ENCODE measurements at places on chromosomes 7 and 10.

- H3K36me3 ChIP-seq = no peaks in the 10 kb centered on the region
- H3K4me3 ChIP-seq = no peak overlapping the region
- H3K27me3 ChIP-seq = no peaks in the 10 kb centered on the region
- no peak overlapping the region for H3K27ac ChIP-seq
- no peaks in the 10 kb centered on the region for H3K4me1 ChIP-seq
These were observed 259.4 kb upstream of the SORCS1 start for GRCh38 chr10:107423903-107424302.

DNA sequence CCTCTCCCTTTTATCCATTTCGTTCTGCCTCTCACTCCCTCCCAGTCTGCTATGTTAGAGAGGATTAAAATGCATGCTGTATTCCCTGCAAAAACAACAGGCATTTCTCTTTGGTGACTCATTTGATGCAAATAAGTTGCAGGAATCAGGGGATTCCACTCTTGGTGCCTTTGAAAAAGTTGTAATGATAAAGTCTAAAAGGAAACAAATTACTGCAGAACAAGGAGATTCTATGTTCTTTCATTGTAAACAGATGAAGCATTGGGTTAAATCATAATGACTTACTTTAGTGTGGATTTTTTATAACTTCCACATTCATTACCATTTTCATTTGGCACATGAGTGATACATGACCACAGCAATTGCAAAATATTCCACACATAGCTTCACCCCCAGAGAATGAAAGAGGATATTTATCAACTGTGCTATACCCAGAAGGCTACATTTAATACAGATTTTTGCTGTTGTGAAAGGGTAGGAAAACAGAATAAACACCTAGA, 33.4 kb upstream of the ABLIM1 start:
- H3K4me3 ChIP-seq = no peak overlapping the region
- no peaks in the 10 kb centered on the region for H3K36me3 ChIP-seq
- DNase-seq = no peak
- peaks cover 12% of the 10 kb centered on the region for H3K4me1 ChIP-seq
- peaks cover 17% of the 10 kb centered on the region for H3K27me3 ChIP-seq

GRCh38 chr7:88218429-88218745, 1.5 kb downstream of the SRI start:
- H3K36me3 ChIP-seq = peaks cover 38% of the 10 kb centered on the region
- peak overlapping the region; percentile 96 for H3K4me3 ChIP-seq
- DNase-seq = no peak
- H3K4me1 ChIP-seq = peaks cover 50% of the 10 kb centered on the region
- no peaks in the 10 kb centered on the region for H3K27me3 ChIP-seq
- peak overlapping the region; percentile 92 for H3K27ac ChIP-seq

DNA sequence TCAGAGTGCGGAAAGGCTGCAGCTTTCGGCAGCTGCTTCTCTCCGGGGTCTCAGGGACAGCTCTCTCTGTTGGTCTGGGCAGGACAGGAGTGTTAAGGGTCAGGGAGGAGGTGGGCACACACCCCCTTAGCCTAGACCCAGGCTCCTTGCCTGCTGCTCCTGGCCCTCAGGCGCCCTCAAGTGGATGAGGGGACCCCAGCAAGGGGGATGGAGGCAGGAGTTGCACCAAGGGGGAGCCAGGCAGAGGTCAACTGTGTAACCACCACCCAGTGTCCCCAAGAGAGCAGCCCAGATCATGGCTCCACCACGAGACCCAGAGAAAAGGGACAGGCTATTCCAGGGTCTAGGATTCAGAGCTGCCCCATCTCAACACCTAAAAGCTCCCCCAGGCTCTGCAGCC, 26.9 kb downstream of the SPOCK2 start:
- no peak overlapping the region for H3K27ac ChIP-seq
- H3K36me3 ChIP-seq = peaks cover 23% of the 10 kb centered on the region

GRCh38 chr10:8967061-8967460, 912.6 kb downstream of the GATA3 start:
- no peaks in the 10 kb centered on the region for H3K4me1 ChIP-seq
- no peak overlapping the region for H3K27ac ChIP-seq
- DNase-seq = no peak
- no peak overlapping the region for H3K4me3 ChIP-seq
- H3K27me3 ChIP-seq = no peaks in the 10 kb centered on the region
- H3K36me3 ChIP-seq = peaks cover 3% of the 10 kb centered on the region

DNA sequence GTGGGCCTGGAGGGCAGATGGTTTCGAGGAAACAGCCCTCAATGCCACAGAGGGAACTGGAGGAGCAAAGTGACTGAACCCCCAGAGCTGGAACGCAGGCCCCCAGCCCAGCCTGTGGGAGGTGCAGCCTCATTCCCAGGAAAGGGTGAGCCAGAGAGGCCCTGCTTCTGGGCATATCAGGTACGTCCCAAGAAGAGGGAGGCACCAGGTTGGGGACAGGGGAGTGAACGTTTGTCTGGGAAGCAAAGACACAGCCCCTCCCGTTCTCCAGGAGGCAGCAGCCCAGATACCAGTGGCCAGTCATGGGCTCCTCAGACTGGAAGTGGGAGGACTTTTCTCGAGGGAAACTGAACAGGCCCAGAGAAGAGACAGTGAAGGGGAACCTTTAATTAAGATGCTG, 74.3 kb upstream of the RET start:
- no peaks in the 10 kb centered on the region for H3K36me3 ChIP-seq
- no peak overlapping the region for H3K27ac ChIP-seq
- H3K4me1 ChIP-seq = no peaks in the 10 kb centered on the region
- no peaks in the 10 kb centered on the region for H3K27me3 ChIP-seq

DNA sequence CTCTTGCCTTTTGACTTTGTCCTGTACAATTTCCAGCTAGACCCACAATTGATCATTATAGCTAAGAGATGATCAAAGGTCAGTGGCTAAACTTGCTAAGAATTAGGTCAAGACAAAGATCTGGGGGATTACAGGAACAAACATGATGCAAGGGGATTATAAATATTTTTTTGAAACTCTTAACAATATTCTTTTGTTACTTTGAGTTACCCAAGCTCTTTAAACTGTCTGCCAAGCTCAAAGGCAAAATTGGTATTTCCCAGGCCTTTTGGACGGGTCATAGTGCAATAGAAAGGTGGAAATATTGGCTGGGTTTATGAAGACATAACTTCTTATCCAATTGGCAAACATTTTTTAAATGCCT, 23.4 kb downstream of the TBXAS1 start:
- no peaks in the 10 kb centered on the region for H3K27me3 ChIP-seq
- no peak overlapping the region for H3K27ac ChIP-seq
- peaks cover 11% of the 10 kb centered on the region for H3K4me1 ChIP-seq
- H3K36me3 ChIP-seq = no peaks in the 10 kb centered on the region
- H3K4me3 ChIP-seq = no peak overlapping the region

- peaks cover 14% of the 10 kb centered on the region for H3K27me3 ChIP-seq
- no peak overlapping the region for H3K4me3 ChIP-seq
- no peak for DNase-seq
- no peak overlapping the region for H3K27ac ChIP-seq
- no peaks in the 10 kb centered on the region for H3K36me3 ChIP-seq
These were observed 88.6 kb upstream of the MACROH2A2 start for GRCh38 chr10:69963835-69964710.

Measured in T-helper 2 cell treated with Interferon-gamma antibody and Interleukin-4, amounts not matched to agents 5 μg/mL and 100 μg/mL, for 36 hours (primary cell).